ENCODE measurements at places on chromosomes 13 and 19. TPM values are rescaled to one million over a fixed set of nuclear protein-coding genes. Genes with fewer than 3 reads are reported as not detected.

SEMA6B gene
- total RNA-seq: 5.6 TPM

ZNF20 gene
- total RNA-seq: not detected

DENND1C gene
- total RNA-seq: 0.24 TPM

PDCD5 gene
- total RNA-seq: 435 TPM

CRYL1 gene
- total RNA-seq: 5.7 TPM

NPHS1 gene
- total RNA-seq: 0.75 TPM

HNRNPA1L2 gene
- 5.1 TPM for total RNA-seq

BST2 gene
- total RNA-seq: not detected

ATP1A3 gene
- total RNA-seq: 4.1 TPM

CGB8 gene
- 2.6 TPM for total RNA-seq

MBD3L2 gene
- not detected for total RNA-seq

KIR3DL2 gene
- not detected for total RNA-seq

MAB21L1 gene
- total RNA-seq: not detected

FLT3LG gene
- 1.2 TPM for total RNA-seq

FCGBP gene
- 1.3 TPM for total RNA-seq

MCF2L gene
- total RNA-seq: 0.49 TPM

ZNF208 gene
- total RNA-seq: not detected

KLK8 gene
- total RNA-seq: not detected

SHANK1 gene
- 0.17 TPM for total RNA-seq

LSR gene
- total RNA-seq: 13.2 TPM

PCDH9 gene
- total RNA-seq: 6.9 TPM

TNFSF9 gene
- total RNA-seq: 2.9 TPM

CEACAM19 gene
- total RNA-seq: 9.3 TPM

PCDH17 gene
- total RNA-seq: not detected

STARD13 gene
- 5.3 TPM for total RNA-seq

IGFL3 gene
- total RNA-seq: 0.40 TPM

TCF3 gene
- 65.1 TPM for total RNA-seq

YJEFN3 gene
- 5.0 TPM for total RNA-seq

DAZAP1 gene
- 105 TPM for total RNA-seq

PSG11 gene
- total RNA-seq: not detected

PRRG2 gene
- total RNA-seq: 0.56 TPM

SLAIN1 gene
- 0.48 TPM for total RNA-seq

PRX gene
- total RNA-seq: 1.8 TPM

METTL21C gene
- not detected for total RNA-seq

HCST gene
- 0.44 TPM for total RNA-seq

CILP2 gene
- total RNA-seq: 0.21 TPM

EID2B gene
- total RNA-seq: 7.3 TPM

PLD3 gene
- total RNA-seq: 260 TPM

FPR1 gene
- total RNA-seq: 0.13 TPM

NLRP4 gene
- not detected for total RNA-seq

KCTD15 gene
- total RNA-seq: 38.2 TPM

MEIOSIN gene
- total RNA-seq: 0.06 TPM

FXYD5 gene
- 196 TPM for total RNA-seq

CBLC gene
- total RNA-seq: not detected

PIAS4 gene
- 16.2 TPM for total RNA-seq

ZNF431 gene
- total RNA-seq: 4.5 TPM

CNFN gene
- total RNA-seq: 49.3 TPM

TNFSF11 gene
- total RNA-seq: not detected

MYBPC2 gene
- not detected for total RNA-seq

CD33 gene
- 0.15 TPM for total RNA-seq

GPR183 gene
- not detected for total RNA-seq
